ENCODE measurements at places on chromosomes 1 and 21. TPM values are rescaled to one million over a fixed set of nuclear protein-coding genes. Genes with fewer than 3 reads are reported as not detected.

The OR2L2 gene
- not detected for total RNA-seq

GRCh38 chr1:36525166-36525565, 42.5 kb upstream of the CSF3R start:
- no peak for DNase-seq

GRCh38 chr1:27633298-27633610, 1.7 kb downstream of the FGR start:
- DNase-seq = no peak

DNA sequence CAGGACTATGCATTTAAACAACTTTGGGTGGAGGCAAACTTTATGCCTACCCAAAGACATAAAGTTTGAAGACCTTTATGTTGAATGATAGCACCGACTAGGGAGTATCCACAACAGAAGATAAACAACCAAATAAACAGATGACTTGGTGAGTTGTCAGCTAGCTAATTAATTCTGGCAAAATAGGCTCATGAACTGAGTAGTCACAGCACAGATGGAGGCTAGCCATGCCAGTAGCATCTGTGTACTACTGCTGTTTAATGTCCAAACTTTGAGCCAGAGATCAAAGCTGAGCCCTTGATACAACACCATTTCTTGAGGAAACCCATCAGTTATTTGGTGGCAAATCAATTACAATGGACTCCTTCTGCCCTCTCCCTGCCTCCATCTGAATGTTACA, 40.3 kb upstream of the CCDC190 start:
- DNase-seq = no peak

- no peak for DNase-seq
Observed at GRCh38 chr1:13935336-13935735, 235.3 kb downstream of the PRDM2 start.

GRCh38 chr1:85244271-85245061, 15.0 kb downstream of the C1orf52 start:
- no peak for DNase-seq

The EIF4G3 gene
- 7.2 TPM for total RNA-seq

The SDC3 gene
- 8.2 TPM for total RNA-seq

- peak; percentile 51 for DNase-seq
Observed at GRCh38 chr21:29182691-29183092, 52.2 kb downstream of the MAP3K7CL start.

The AGL gene
- total RNA-seq = 0.70 TPM

DNA sequence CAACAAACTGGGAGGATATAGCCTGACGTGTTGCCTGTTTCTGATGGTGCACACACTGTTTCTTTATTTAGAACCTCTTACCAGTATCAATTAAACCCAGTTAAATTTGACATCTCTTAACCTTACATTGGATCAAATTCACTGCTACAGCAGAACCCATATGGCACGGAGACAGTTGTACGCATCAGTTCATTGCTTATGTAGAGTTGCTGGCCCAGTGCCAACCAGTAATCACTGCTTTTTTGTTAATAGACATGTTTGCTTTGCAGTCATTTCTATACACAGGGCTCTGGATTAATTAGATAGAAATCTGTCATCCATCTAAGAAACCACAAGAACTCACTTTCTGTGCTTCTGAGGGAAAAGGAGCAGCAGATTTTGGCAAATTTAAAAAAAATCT, 154.0 kb downstream of the RWDD3 start:
- no peak for DNase-seq

The AQP10 gene
- total RNA-seq = not detected

DNA sequence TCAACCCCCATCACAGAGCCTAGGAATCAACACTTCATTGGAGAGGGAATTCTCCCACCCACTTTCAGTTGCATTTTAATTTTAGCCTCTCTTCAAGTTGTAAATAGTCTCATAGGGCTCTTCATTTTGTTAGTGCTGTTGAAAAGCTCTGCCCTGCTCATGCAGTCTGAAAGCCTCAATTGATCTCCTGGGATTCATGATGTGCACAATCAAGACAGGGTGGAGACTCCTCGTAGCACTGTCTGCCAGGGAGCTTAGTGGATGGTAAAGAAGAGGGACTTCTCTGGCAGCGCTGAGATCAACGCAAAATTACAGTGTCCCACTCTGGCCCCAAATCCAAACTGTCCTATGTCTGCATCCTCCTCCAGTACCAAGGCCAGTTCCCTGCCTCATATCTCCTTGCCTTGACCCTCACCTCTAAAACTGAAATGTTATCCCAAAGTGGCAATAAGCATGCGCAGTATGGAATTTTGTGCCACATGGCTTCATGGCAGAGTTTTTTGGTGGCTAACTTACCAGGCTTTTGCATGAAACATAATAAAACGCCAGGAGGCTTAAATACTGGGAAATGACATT, 282.2 kb downstream of the CACNA1E start:
- no peak for DNase-seq

- peak; percentile 62 for DNase-seq
Observed at GRCh38 chr21:38159355-38159754, 97.4 kb upstream of the KCNJ15 start.

The HMCN1 gene
- total RNA-seq = 0.38 TPM

The HFM1 gene
- 0.14 TPM for total RNA-seq

- no peak for DNase-seq
Observed at GRCh38 chr1:86860020-86860419, 53.9 kb downstream of the SELENOF start.

DNA sequence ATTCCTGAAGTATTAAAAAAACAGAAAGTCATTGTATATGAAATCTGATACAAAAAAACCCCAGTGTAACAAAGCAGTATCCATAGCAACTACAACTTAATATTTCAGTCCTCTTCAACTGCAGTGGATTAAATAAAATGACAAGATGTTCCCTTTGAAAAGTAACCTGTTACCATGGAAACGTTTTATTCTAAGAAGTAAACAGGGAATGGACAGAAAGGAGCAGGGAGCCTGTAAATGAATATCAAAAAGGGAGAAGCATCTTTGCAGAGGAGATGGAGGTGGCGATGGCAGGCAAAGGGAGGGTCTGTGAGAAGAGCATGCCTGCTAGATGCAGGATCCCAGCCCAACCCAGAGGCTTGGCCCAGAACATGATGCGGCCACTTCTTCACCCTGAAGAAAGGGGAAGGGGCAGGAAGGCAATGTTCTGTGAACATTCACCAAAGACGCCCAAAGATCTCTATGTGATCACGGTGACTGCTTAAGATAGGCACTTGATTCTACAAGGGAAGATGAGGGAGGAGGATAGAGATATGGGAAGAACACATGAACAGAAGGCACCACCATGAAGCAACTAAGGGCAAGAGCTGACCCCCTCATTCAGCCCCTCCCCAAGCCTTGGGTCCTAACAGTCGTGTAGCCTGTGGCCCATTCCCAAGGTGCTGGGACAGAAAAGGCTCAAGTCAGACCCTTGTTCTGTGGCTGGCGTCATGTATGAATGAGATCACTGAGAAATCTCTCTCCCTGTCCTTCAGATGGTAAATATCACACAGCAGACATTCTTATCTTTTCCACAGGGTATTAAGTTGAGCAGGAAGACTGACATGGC, 200.0 kb downstream of the SLC45A1 start:
- DNase-seq = no peak

- peak; percentile 78 for DNase-seq
Observed at GRCh38 chr1:237759377-237759776, 131.3 kb downstream of the ZP4 start.

DNA sequence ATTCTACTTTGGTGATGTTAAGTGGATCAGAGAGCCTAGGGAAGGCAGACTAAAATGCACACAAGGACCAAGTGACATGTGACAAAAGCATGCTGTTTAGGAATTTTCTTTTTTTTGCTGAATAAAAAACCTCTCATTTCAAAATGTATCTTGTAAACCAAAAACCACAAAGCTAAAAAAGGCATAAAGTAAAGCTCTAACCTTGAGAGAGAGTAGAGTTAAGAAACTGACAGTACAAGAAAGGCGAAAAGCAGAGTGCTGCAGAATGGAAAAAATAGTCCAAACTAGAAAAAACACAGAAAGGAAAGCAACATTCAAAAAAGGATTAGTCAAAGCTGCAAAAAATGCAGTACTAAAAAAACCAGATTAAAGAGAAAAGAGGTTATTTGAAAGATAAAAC, 76.5 kb downstream of the EPS15 start:
- DNase-seq = no peak

The NFASC gene
- not detected for total RNA-seq

The RCC2 gene
- total RNA-seq = 145 TPM

- DNase-seq = no peak
Observed at GRCh38 chr1:115140442-115141144, 51.3 kb upstream of the TSPAN2 start.

- no peak for DNase-seq
Observed at GRCh38 chr21:44847261-44848056, 26.0 kb downstream of the PTTG1IP start.

The PLA2G2F gene
- not detected for total RNA-seq

GRCh38 chr1:14767075-14767474, 168.6 kb downstream of the KAZN start:
- no peak for DNase-seq

DNA sequence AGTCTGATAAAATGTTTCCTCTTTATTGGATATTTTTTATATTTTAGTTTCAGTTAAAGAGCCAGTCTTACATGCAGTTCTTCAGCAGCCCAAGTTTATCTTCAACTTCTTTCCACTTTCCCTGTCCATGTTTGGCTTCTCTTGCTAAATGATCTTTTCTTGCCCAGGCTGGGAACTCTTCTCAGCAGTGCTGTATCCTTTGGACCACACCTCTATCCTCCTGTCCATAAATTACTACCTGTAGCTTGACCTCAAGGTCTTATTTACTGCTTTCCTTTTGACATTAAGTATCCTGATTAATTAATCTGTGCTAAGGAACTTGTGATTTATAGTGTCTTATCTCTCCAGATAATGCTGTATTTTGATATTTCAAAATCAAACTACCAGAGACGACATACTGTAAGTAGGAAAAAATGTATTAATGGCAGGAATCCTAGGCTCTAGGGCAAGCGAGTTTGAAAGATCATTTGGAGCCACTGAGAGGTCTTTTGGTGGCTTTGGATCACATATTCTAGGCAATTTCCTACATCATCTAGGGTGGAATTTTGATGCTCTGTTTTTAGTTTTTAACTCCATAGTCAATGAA, 20.5 kb upstream of the PDC start:
- DNase-seq = no peak

DNA sequence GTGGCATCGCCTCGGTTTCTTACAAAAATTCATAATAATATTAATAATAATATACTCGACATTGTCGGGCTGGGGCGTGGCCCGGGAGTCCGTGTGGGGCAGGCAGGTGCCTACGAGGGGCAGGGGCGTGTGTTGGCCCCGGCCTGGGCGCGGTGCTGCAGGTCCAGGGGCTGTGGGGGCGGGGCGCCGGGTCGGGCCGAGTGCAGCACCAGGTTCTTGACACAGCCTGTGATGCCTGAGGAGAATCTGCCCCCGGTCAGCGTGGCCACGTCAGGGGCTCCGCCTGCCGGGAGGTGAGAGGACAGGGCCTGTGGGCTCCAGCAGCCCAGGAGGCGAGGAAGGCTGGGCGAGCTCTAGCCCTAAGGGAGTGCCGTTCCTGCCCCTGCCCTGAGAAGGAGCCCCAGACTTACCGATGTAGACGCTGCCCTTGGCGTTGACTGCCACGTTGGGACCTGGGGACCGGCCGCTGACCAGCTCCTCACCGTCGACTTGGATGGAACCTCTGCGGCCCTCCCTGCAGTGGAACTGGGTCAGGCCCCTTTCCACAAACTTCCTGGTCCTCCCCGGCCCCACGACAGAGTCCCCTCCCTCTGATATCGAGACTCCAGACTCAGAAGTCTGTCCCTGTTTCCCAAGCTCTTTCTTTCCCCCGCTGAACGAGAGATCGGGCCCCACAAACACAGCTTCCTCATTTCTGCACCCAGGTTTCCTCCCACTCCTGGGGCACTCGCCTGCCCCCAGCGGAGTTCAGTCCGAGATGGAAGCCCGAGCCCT, 11.3 kb downstream of the LDLRAD2 start:
- no peak for DNase-seq

The SESN2 gene
- total RNA-seq = 21.7 TPM

- DNase-seq = no peak
Observed at GRCh38 chr1:114109981-114110380, 43.7 kb downstream of the SYT6 start.

DNA sequence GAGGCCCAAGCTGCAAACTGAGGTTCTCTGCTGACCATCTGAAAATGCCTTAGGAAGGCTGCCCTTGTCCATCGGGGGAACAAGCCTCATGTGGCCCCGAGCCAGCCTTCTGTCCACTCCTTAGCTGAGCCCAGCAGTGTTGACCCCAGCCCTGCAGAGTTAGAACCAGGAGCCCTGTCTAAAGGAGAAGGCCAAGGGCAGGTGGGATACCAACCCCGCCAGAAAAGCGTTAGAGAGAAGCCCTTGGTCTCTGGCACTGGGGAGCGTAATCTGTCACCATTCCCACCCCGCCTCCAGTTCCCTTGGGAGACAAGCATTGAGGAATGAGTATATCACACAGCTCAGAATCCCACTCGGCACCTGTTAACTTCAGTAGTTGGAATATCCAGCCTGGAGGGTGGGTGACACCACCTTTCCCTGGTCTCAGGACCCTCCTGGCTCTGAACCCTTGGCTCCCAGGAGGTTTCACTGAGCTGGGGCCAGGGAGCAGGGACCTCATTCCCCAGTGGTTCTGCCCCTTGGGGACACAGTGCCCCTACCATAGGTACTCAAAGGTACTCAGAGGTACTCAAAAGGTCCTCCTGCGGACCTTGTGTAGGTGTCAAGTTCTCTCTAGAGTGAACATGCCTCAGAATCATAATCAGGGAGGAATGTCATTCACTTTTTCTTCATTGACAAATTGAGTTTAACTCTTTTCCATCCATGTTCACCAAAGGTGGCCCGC, 16.4 kb downstream of the ETS2 start:
- no peak for DNase-seq

- DNase-seq = no peak
Observed at GRCh38 chr1:2488688-2489087, 12.6 kb downstream of the PLCH2 start.

DNA sequence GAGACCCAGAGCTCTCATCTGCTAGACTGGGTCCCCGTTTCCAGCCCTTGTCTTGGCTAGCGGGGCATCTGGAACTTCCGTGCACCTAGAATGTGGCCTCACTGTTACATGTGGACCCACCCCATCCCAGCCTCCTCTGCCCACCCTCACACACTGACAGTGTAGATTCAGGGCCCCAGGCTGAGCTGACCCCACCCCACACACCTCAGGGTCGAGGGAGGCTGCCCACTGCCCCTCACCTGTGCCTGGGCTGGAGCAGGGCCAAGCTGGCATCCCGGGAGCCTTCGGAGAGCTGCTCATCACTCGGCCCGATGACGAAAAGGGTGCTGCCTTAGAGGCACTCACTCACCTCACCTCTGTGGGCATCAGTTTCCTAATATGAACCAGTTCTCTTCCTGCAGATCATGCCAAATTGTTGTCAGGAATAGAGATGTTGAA, 11.1 kb downstream of the ACOT11 start:
- DNase-seq = no peak

DNA sequence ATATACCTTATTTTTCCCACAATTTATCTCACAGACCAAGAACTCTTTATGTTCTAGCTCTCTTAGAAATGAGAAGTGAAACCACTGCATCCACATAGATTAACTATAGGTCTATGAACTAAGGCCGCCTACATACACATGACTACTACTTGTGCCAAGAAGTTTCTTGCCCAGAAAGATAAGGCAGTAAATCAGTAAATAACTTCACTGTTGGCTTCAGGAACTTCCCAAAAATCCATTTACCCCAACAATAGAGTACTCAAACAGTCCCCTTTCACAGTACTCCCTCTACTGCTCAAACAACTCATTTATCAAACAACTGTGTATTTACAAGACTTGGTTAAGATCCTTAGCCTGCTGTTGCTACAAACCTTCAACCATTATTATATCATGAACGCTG, 96.5 kb downstream of the NME7 start:
- no peak for DNase-seq

All from Caki2 (cell line).